Stimulated activated CD8-positive, alpha-beta memory T cell treated with anti-CD3 and anti-CD28 coated beads, Interleukin-7, amount 100 ng/mL, for 48 hours (primary cell): ENCODE measurements at places on chromosomes 16 and 17.

DNA sequence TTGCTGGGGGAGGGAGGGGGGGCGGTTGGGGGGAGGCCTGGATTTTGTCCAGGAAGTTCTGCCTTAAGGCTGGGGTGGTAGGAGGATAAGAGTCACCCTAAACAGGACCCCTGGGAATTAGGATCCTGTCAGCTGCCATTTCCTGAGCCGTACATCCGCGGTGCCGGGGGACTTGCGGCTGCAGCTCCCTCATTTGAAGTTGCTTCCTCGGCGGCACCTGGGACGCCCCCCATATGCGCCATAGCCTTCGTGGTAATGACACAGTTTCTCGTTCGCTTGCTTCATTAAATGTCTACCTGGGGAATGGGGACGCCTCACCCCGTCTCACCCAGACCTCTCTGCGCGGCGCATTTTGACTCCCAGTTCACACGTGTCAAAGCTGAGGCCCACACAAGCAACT, 55.1 kb upstream of the PABPN1L start:
- DNase-seq, result no peak

DNA sequence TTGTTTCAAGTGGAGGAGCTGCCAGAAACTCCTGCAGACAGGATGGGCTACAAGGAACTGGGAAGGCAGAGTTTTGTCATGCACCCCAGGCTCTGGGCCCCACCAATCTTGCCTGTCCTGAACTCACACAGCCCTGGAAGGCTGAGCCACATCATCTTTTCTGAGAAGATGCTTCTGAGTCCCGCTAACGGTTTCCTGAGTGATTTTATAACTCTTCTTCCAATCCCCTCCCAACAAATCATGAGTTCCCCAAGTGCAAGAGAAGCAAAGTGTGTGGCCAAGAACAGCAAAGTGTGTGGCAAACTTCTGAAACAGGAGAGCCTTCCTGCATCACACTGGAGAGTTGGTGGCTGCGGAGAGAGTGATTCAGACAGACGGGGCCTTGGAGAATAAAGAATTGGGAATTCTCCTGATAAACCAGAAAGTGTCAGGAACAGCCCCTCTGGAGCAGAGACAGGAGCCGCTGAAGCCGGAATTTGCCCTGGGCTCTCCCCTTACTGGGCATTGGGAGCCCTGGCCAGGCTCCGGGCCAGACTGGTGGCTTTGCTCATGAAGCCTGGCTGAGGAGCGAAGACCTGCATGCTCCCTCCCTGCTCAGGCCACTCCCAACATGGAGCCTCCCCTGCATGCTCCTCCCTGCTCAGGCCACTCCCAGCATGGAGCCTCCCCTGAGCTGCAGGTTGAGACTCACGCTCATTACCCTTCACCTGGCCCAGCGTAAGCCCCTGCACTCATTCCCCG, 47.2 kb downstream of the PITPNM3 start:
- no peak for DNase-seq

DNA sequence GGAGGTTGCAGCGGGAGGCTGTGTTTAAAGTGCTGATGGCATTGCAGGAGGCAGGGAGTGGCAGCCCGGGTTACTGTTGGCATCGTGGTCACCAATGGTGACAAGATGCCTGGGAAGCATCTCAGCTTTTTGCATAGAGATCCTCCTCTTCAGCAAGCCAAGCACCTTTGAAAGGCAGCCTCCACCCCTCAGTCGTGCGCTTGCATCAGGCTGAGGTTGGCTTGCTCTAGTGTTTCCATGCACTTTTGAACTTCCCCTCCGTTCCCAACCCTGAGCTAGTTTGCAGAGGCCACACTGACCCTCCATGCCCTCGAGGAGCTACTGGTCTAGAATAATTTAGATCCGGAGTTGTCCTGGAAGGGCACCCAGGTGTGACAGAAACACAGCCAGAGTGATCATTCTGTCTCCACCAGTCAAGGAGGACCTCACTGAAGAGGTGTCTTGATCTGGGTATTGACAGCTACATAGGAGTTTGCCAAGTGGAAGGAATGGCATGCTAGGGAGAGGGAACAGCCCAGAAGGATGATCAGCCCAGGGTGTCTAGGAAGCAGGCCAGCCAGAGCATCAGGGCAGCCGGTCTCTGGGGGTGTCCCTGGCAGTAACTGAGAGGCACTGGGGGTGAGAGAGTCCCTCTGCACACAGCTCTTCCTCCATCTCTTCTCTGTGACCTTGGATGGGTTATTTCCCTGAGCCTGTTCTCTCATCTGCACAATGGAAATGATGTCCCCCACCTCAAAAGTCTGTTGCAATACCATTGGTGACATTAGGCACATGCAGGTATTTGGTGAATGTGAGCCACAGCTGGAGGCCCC, 7.7 kb downstream of the BEAN1 start:
- no peak for DNase-seq

- no peak for DNase-seq
Measured at GRCh38 chr16:68786685-68787418, 49.8 kb downstream of the CDH1 start.

DNA sequence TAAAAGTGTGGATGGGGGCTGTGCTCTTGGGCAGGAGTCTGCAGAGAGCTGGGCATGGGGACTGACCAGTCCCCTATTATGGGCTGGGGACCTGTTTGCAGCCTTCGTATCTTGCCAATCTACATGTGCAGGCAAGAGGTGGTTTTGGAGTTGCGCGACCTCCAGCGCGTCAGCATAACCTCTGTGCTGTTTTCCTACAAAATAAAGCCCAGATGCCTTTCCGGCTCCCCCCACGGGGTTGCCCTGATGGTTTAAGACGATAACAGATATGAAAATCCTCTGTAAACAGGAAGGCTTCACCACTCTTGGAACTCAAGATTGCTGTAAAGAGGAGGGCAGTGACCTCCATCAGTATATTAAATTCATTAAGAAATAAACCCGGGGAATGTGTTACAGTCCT, 16.5 kb upstream of the SPPL2C start:
- DNase-seq, result no peak

GRCh38 chr16:4691666-4692412, 1.5 kb upstream of the NUDT16L1 start:
- no peak for DNase-seq

GRCh38 chr17:50046667-50047066, 9.2 kb upstream of the ITGA3 start:
- DNase-seq, result no peak

DNA sequence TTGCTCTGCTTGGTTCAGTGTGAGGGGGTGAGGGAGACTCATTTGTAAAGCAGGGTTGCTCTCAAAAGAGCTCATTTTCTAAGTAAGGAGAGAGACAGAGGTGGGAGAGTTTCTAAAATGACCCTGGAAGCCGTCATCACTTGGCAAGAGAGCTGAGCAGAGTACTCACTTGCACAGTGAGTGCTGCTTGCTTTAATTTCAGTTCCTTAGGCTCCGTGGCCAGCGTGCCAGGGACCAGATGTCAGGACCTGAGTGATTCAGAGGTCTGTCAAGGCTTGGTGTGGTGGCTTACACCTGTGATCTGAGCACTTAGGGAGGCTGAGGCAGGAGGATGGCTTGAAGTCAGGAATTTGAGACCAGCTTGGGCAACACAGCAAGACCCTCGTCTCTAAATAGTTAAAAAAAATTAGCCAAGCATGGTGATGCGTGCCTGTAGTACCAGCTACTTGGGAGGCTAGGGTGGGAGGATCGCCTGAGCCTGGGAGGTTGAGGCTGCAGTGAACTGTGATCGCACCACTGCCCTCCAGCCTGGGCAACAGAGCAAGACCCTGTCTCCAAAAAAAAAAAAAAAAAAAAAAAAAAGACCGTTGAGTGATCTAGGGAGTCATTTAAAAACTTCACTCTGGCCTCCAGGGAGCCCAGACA, 10.7 kb downstream of the ZNF205 start:
- no peak for DNase-seq

DNA sequence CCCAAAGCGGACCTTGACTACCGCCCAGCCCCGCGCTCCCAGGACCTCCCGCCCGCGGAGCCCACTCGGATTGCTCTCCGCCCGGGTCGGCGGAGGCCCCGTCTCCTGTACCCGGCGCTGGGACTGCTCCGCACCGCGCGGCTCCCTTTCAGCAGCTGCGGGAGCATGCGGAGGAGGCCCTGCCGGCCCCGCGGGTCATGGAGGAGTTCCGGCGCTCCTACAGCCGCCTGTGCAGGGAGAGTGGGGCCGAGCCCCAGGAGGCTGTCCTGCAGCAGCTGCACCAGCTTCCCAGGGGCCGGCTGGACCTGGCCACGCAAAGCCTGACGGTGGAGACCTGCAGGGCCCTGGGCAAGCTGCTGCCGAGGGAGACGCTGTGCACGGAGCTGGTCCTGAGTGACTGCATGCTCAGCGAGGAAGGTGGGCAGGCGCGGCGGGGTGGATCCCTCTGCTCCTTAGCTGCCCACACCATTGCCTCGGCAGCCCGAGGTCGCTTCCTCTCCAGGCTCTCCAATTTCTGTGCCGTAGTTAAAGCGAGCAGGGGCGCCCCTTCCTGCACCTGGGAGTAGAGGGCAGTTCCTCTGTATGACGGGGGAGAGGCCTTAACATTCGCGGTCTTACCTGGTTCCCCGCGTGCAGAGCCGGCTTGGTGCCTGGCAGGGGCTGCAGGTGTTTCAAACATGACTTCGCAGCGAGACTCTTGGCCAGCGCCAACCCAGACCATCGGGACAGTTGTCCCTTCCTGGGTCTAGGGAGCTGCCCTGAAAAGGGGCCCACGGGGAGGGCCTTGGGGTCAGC, 539 bp downstream of the LRRC45 start:
- no peak for DNase-seq

DNA sequence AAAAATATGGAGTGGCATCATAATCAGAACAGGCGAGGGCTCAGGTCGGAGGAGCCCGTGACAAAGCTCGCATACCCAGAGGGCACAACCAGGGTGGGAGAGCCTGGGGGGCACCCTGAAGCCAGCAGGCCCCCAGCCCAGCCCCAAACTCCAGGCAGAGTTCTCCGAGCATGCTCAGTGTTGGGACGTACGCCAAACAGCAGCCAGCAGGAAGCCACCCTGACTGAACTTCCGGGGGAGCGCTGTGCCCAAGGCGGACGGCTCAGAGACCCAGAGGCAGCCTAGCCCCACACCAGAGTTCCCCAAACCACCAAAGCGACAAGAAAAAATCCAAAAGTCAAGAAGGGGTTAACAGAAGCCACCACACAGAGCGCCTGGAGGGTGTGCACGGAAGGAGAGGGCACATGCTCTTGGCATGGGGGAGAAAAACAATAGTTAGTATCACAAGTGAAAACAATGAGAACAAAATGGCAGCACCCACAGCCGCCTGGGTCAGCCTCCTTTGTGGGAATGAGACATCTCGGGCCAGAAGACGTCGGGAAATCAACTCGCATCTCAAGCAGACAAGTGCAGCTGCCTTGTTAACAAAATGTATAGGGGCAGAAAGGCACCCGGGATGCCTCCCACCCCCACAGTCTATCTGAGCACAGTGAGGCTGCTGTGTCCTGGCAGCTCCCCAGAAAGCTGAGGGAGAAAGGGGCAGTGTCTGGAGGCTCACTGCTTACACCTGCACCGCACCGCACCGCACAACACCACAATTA, 11.9 kb downstream of the EXOC7 start:
- DNase-seq, result no peak

GRCh38 chr16:88700636-88701482, 5.3 kb downstream of the RNF166 start:
- peak; percentile 96 for DNase-seq

DNA sequence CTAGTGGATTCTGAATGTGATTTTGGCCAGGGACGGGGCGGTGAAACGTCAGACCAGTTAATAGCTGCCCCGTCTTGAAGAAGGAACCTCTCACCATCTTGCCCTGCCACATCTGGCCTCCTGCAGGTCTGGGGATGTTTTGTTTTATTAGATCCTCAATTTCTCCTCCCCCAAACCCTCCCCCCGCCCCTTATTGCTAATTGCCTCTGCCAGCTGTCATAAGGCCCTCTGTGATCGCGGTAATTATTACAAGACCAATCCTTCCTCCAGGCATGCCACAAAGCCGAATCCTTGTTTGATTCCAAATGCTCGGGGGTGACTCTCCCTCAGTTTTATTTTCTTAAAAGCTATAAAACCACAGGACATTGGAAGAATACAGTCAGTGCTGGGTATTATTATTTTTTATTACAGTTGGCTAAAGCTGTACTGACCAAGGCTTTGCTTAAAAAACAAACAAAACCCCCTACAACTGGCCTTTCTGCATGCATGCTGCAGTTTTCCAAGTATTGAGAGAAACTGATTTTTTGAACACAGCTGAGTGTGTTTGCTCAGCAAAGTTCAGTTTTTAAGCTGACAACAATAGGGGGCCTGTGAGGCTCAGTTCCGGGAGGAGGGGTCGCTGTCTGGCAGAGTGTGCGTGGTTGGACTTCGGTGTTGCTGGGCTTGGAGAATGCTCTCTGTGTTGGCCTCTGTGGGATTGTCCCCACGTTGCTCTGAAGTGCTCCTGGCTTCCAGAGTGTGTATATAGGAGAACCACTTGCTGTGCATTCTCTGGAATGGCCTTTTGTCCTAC, 1.7 kb downstream of the KSR1 start:
- DNase-seq, result no peak

DNA sequence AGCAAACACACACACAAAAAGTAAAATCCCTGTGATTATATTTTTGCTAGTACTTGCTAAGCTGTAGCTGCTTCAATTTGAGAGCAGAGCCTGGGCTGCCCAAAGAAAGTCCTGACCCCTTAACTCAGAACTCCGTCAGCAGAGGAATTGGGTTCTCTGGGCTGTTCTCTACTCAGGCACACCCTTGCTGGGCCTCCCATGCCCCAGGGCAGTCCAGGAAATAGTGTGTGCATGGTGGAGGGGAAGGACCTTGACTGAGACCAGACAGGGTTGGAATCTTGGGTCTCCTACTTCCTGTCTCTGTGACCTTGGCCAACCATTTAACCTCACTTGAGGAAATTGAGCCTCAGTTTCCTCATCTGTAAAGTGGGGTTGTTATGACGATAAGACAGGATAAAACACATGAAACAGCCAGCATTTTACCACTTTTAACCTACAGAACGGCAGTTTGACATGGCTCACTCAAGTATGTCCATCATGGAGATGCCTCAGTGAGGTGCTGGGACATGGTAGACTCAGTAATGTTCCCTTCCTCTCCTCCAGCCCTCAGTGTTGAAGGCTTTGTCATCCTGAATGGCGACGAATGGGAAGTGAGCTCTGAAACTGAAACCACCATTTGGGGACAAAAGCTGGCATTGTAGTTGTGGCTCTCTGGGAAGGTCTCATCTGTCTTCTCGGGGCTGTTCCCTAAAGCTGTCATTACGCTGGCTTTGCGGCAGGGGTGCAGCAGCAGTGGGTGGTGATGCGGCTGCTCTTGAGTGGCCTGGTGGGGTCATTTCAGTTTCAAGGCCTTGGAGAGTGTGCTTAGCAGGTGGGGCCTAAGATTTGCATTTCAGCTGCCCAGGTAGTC, 74.9 kb downstream of the CMIP start:
- no peak for DNase-seq

DNA sequence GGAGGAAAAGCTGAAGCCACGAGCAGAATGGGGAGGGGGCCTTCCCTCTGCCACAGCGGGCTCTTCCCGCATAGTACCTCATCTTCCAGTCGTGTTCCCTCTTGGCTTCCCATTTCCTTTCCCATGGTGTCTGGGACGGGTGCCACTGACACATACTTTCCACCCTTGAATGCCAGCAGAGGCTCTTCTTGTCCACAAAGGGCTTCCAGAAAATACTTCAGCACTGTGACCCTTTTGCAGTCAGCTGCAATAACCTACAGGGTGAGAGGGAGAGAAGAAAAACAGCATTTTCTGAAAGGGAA, 30.7 kb downstream of the HIC1 start:
- DNase-seq, result no peak

- DNase-seq, result no peak
Measured at GRCh38 chr17:49986396-49987289, 8.4 kb downstream of the DLX3 start.
